COR-L47 (cell line): ENCODE measurements at places on chromosomes 2 and 18.
A peak's percentile ranks its signal among the peaks of the same experiment; 100 is the strongest.

DNA sequence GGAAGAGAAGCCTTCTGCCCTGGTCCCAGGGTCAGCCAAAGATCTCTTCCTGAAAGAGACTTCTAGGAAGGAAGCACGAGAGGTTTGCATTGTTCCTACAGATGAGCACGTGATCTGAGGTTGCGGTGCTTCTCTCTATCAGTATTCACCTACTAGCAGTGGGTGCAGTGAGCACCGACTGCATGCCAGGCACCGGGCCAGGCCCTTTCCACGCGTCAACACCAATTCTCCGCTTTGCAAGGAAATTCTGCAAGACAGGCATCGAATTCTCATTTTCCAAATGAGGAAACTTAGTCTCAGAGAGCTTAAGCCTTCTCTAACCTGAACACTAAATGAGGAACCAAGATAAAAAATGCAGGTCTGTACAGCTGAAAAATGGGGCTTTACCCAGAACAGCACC, 151.5 kb upstream of the MYCN start:
- DNase-seq = no peak

GRCh38 chr2:52034706-52035105, 1002.8 kb upstream of the NRXN1 start:
- no peak for DNase-seq

- no peak for DNase-seq
Observed at GRCh38 chr18:4581966-4582365, 126.9 kb upstream of the DLGAP1 start.

DNA sequence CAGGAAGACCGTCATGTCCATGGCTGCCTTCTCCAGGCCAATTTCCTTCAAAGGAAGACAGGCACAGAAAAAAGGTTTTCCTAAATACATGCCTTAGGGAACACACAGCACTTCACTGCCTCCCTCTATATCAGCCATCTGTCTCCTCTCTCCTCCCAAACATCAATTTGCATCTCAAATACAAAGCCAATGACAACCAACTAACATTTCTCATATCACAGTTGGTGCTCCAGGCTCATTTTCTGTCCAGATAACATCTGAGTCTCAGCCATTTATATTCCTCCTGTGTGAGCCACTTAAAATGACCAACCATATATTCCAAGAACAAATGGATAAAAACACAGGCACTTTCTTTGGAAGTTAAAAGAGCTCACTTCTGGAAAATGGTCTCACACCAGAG, 62.5 kb upstream of the ACAA2 start:
- no peak for DNase-seq

DNA sequence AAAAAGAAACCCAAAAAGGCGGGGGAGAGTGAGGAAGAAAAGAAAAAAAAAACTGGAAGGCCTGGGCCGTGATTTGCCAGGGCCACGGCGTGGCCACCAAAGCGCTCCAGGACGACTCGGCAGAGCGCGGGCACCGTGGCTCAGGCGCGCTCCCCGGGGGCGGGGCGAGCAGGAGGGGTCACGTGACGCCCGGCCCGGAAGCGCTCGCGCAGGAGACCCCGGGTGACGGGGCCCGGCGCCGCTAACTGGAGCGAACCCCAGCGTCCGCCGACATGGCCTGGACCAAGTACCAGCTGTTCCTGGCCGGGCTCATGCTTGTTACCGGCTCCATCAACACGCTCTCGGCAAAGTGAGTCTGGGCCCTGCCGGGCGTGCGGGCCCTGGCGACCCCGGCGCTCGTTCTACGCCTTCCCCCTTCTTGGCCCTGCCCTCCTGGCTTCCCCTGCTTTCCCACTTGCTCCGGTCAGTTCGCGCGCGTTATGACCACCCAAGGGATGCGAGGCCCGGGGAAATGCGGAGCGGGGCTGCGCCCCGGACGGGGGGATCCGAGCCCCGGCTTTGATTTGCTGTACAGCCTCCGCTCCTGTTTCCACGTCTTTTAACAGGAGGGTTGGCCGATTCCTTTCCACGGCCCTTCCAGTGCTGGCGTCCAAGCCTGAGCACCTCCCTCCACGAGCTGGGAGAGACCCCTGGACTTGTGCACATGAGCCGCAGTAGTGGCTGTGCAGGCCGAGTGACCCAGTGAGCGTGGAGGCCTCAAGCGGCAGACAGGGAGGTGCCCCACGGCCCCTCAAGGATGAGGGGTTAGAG, at the start of gene SLC35F6:
Gene SLC35F6, plus strand, starts transcription at position 207 of the 810 bp plus-strand sequence. Its CDS starts 66 bp downstream, at position 273.
- peak; percentile 74 for DNase-seq

DNA sequence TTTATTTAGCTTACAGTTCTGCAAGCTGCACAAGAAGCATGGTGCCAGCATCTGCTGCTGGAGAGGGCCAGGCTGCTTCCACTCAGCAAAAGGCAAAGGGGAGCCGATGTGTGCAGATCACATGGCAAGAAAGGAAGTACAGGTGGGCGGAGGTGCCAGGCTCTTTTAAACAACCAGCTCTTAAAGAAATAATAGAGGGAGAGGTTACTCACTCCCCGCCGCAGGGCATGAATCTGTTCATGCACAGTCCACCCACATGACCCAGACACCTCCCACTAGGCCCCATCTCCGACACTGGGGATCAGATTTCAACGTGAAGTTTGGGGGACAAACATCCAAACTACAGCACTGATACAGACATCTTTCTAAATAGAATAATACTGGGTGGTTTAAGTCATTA, 105.8 kb downstream of the MTCL1 start:
- DNase-seq = no peak

- DNase-seq = no peak
Observed at GRCh38 chr2:239552213-239552926, 151.6 kb upstream of the HDAC4 start.

DNA sequence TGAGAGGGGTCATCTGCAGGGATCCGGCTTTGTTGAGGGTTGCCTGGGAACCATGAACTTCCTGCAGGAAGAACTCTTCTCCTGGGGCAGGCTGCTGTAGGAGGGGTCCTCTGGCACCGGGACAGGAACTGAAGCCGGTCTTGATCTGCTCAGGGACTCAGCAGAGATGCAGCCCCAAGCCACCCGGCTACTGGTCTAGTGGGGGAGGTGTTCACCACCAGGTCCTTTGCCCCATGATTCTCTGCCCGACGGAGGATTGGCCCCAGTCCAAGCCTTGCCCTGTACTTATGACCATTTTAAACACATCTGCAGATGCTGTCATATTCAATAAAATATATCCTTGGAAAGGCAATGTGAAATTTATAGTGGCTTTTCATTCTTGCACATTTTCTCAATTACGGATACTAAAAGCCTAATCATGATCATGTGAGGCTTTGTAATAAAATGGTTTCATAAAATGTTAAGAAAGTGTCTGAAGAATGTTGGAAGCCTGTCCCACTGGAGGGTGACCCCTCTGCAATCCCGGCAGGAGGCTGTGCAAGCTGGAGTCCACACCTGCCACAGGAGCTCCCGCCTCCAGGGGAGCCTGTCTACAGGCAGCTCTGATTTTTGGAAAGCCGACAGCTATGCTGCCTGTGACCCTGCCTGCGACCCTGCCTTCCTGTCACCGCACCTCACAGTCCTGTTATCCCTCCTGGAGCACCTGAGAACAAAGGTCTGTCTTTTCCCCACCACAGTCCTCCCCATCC, 98.8 kb upstream of the TAF1B start:
- DNase-seq = no peak

DNA sequence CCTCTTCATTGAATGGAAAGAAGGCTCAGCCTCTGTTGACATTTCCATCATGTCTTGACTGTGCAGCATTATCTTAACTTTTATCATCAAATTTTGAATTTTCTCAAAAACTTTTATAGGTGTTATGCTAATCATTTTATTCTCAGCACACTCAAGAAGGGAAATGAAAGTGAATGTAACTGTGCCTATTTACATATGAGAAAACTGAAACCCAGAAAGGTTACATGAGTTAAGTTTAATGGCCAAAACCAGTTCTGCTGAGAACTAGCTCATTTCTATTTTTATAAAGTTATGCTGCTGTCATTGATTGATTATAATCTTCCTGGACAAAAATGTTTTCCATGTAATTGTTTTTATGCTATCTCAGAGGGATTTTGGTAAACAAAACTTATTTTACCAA, 618.8 kb upstream of the NRXN1 start:
- no peak for DNase-seq

- DNase-seq = peak; percentile 26
Observed at GRCh38 chr18:32093523-32093922, 1.8 kb downstream of the RNF138 start.

- no peak for DNase-seq
Observed at GRCh38 chr18:23115683-23116096, 19.6 kb upstream of the CABLES1 start.

GRCh38 chr2:236176951-236177350, 8.8 kb upstream of the GBX2 start:
- no peak for DNase-seq

GRCh38 chr2:144605231-144605840, 85.4 kb upstream of the ZEB2 start:
- no peak for DNase-seq

DNA sequence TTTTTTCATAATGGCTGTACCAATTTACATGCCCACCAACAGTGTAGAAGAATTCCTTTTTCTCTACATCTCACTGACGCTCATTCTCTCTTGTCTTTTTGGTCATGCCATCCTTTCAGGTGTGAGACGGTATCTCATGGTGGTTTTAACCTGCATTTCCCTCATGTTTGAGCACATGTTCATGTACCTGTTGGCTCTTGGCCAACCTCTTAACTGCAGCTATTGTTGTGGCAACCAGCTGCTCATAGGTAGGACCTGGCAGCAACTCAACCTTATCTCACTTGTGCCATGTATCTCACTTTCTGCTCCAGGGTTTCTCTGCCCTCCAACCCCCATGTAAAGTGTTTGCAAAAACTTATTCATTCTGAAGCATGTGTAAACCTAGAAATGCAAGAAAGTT, 167.5 kb downstream of the UPP2 start:
- DNase-seq = peak; percentile 86

- DNase-seq = no peak
Observed at GRCh38 chr2:49686291-49686690, 532.0 kb upstream of the FSHR start.

GRCh38 chr18:55849391-55849790, 261.4 kb upstream of the TCF4 start:
- DNase-seq = no peak

DNA sequence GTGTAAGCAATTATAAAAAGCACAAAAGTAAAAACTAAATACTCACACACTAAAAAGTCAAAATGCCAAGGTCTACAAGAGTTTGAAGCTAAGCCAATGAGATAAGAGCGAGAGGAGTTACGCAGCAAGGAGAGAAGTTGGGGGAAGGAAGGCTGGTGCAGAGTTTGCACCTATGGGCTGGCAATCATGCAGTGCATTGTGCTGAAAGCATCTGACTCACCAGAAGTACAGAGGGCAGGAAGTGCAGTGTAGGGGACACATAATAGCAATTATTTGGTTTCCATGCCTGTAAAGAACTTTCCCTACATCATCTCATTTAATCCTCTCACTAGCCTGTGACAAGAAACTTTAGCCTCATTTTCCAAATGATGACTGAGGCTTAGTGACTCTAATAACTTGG, 142.7 kb upstream of the KYNU start:
- no peak for DNase-seq

- DNase-seq = peak; percentile 74
Observed at GRCh38 chr2:149082735-149083134, 44.2 kb downstream of the LYPD6B start.

DNA sequence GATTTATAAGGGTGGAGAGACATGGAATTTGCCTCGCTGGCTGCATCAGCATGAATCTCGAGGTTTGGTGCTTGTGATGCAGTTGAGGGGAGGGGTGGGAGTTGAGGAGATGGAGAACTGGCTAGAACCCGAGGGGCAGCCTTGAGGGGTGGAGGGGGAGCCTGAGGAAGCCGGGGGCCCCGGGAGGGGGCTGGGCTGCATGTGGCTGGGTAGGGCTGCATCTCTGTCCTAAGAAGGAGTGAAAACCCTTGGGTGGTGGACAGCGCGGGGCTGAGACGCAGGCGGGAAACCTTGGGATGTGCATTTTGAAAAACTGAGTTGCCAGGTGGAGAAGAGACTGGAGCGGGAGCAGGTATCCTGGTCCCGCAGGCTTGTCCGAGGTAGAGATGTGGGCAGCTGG, 64.2 kb downstream of the SNTG2 start:
- DNase-seq = no peak

GRCh38 chr18:34880403-34880802, 160.8 kb upstream of the MAPRE2 start:
- no peak for DNase-seq

- no peak for DNase-seq
Observed at GRCh38 chr18:37252342-37252741, 313.3 kb downstream of the CELF4 start.

GRCh38 chr2:149099298-149099697, 60.8 kb downstream of the LYPD6B start:
- no peak for DNase-seq

- DNase-seq = no peak
Observed at GRCh38 chr18:13364721-13365205, 146.2 kb downstream of the LDLRAD4 start.

GRCh38 chr2:142058149-142058548, 72.7 kb downstream of the LRP1B start:
- DNase-seq = no peak

DNA sequence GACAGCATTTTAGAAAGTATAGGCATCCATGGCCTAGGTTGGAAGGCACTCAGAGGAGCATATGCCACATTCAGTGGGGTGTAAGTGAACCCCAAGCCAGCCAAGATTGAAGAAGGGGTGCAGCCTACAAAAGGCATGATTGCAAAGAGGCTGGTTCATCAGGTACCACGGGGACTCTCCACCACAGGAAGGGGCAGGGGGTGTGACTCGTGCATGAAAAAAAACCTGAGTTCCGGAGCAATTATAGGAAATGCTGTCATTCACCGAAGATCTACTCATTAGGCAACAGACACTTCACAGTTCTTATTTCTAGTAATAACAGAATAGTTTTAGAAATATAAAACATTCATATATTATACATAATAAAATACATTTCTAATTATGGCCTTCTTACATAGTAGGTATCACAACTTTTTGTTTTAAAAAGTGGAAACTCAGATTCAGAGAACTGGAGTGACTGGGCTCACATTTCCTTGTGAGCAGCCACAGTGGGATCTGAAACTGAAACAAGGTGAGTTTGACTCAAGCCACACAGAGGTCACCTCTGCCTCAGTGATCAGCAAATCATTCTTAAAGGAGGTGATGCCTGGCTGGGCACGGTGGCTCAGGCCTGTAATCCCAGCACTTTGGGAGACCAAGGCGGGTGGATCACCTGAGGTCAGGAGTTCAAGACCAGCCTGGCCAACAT, 188.4 kb upstream of the GYPC start:
- DNase-seq = no peak

DNA sequence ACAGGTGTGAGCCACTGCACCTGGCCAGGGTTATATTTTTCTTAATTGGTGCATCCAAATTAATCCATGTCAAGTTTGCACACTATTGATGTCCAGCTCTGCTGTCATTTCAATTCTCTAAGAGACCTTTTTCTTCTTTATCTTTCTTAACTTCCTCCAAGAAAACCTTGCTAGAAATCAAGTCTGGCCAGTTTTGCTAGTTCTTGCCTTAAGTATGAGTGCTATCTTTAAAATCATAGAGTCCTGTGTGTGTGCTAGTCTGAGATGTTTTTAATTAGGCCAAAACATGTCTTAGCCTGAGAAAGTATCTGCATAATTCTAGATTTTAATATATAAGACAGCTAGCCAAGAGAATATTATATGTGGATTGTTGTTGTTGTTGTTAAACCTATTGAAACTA, 56.2 kb upstream of the SLC39A10 start:
- no peak for DNase-seq

GRCh38 chr2:70552501-70553333, 909 bp downstream of the TGFA start:
- no peak for DNase-seq
